ENCODE measurements at places on chromosomes 5 and 9.

GRCh38 chr9:104968025-104968982 lies 40.3 kb upstream of the ABCA1 start:
- peak; percentile 75 for DNase-seq

- no peak for DNase-seq
Measured at GRCh38 chr5:133806847-133807246, 161.6 kb downstream of the C5orf15 start.

DNA sequence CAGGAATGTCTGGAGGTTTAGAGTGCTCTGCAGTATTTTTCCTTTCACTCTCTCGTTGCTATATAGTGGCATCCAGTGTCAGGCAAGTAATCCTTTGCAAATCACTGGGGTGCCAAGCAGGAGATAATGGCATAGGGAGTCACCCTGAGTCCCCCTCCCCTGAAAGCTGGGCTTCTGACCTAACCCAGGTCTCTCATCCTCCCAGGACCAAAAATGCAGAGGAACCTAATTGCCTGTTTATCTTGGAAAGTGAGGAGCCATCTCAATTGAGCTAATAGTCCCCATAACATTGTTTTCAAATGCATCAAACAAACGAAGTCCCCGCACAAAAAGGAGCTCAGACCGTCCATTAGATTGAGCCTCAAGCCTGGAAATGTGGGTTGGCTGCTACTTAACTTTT lies 368.0 kb upstream of the IRX2 start:
- no peak for DNase-seq

- no peak for DNase-seq
Measured at GRCh38 chr9:135219676-135220600, 132.5 kb downstream of the OLFM1 start.

GRCh38 chr9:2524601-2525000 lies 97.0 kb upstream of the VLDLR start:
- DNase-seq: no peak

GRCh38 chr5:58854441-58854840 lies 271.6 kb downstream of the RAB3C start:
- no peak for DNase-seq

- no peak for DNase-seq
Measured at GRCh38 chr9:38309324-38310195, 82.9 kb upstream of the ALDH1B1 start.

DNA sequence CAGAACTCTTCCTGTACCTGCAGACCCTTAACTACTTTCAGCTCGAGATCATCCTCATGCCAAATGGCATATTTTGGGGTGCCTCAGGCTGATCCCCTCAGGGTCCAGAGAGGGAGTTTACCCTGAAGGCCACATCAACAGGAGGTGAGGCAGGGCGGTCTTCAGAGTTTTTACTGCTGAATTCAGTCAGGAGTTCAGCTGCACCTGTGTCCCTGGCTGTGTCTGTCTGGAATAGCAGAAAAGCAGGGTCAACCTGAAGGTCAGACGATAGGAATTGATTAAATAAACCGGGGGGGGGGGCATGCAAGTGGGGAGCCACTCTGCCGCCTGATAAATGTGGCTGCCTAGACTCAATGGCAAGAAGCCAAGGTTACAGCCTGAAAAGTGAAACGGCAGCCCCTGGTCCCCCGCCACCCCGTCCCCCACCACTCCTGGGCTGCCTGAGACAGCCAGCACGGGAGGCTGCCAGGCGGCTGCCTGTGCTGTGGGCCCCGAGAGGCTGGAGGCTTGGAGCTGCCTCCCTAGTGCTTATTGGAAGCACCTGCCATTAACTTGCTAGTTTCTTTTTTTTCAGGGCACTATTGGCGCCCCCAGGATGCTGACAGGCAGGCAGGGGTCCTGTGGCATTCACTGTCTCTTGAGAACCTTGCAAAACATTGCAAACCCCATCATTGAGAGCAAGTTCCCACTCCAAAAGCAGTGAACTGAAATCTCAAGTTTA lies 182.7 kb upstream of the PPP1R26 start:
- DNase-seq: no peak

DNA sequence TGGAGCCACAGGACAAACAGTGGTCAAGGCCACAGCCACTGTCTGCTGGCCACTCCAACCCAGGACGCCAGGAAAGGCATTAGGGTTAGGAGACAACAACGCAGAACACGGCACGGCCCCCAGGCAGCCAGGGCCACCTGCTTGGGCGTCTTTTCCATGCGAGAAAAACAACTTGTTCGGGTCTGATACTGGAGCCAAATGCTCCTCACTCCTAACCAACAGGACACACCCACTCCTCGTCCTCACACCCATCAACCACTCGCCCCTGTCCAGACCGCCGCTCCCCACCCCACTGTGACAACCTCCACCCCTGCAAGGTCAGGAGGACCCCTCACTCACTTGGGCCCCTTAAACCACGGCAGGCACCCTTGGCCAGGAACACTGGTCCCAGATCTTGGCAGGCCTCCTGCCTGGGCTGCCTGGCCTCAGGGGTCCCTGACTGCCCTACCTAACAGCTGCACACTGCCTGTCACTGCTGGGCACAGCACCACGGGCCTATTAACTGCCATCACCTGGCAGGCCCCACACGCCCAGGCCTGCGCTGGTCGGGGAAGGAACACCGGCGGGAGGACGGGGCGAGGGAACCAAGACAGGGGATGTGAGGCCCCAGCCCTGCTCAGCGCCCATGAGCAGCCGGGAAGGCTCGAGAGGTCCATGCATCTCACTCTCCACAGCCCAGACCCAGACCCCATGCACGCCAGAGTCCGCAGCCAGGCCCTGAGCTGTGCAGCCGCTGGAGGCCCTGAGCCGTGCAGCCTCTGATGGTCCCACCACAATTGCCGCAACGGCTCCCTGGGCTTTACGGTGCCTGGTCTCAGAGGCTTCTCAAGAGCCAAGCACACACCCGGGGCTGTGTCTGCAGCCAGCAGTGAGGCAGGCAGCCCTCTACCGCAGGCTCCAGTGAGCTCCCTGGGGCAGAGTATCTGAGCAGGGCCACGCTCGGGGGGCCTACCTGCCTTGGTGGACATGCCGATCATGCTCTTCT lies 13.8 kb downstream of the CLPTM1L start:
- no peak for DNase-seq

DNA sequence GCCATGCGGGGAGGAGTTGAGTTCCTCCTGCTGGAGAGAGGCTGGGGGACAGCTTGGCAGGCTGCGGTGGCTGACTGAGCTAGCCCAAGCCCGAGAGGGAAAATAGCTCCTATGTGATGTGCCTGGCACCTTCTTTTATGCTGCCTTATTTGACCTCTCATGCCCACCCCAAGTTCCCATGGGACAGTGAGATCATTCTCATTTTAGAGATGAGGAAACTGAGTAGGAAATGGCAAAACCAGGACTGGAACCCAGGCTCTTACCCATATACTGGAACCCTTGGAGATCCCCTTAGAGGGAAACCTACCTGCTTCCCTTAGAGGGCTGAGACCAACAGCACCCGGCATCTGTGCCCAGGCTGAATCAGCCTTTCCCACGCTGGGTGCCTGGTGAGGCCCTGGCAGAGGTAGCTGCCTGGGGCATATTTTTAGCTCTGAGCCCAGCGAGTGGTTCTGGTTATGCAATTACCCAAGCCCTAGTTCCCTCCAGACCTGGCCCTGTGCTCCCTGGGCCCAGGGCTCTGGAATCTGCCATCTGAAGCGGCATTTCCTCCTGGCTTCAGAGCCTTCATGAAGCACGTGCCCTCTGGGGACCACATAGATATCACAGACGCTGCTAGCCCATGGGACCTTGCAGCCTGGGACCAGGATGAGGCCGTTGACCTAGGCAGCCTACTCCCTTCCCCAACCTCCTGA lies 23.6 kb downstream of the COL27A1 start:
- no peak for DNase-seq

DNA sequence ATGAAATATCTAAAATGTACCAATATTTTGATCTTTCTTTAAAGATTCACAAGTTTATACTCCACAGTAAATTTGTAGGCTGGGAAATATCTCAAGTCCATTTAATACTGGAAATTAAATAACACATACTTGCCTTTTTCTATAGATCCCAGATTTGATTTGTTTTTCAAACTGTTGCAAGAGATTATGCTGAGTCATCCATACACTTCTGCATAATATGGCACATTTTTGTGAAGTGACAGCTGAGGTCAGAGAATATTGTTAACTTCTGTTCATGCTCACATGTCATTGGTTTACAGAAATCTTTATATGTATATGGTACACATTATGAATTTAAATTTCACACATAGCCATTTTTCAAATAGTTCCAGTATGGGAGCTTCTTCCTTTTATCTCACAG lies 1066.3 kb upstream of the NUDT12 start:
- no peak for DNase-seq

DNA sequence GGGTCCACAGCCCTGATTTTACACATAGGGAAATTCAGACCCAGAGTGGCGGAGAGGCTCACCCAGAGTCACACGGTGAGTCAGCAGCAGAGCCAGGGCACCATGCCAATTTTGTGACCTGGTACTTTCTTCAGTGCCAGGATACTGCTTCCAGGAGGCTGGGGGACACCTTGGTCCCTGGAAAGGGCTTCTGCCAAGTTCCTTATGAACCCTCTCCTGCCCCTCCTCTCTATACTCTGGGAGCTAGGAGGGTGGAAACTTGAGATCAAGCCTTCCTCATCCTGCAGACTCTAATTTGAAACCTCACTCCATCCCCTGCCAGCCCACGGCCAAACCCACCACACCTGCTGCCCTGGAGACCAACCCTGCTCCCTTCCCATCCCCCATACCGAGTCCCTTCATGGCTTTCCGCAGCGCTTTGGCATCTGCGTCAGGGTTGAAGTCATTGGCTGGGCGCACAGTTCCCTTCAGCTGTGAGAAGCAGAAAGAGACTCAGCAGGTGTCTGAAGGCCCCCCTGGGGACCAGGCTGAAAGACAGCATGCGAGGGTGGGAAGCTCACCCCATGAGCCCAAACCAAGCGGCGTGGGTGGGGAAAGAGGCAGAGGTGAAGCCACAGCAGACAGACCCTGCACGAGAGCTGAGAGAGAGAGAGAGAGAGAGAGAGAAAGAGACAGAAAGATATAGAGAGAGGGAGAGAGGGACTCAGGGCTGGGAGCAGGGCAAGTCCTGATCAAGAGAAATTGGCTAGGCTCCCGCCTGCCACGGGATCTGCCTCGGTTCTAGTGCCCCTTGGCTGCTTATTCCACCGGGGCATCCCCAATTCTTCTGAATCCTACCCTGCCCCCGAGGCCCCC lies 33.5 kb downstream of the ANXA6 start:
- peak; percentile 25 for DNase-seq

GRCh38 chr9:106708475-106709146 lies 154.4 kb upstream of the ZNF462 start:
- no peak for DNase-seq

DNA sequence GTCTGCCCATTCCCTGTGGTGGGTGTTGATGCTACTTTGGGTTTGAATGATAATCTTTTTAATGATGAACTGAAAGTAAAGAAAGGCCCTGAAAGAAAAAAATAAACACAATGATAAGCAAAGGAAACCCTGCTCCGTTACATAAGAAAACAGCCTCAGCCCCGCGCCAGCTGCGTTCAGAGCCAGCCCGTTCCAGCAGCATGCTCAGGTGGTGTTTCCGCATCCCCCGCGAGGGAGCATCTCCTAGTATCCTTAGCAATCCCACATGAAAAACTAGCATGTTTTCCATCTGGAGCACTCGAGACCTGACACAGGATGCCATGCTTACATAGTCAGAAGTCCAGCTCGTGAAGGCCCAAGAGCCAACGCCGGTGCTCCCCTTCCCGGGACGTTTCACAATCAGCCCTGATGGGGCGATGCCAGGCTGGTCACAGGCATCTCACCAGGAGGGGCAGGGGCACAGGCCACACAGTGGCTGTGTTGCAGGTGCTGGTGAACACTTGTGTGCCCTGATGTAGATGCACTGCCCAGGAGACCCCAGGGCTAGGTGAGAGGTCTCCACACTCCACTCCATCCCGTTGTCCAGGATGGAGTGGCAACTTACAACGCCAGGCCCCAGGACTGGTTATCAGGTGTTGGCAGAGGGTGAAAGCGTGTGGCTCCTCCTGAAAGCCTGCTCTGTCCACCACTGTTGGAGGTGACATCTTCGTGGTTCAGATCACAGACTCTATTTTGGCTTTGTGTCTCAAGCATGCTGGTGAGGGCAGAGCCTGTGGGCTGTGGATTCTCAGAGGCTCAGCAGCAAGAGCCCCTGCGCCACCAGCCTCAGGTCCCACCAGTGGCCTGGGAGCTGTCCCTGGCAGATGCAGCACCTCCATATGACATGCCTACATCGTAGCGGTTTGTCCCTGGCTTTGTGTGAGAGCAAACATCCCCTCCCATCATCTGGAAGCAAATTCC lies 246.8 kb upstream of the IRX1 start:
- DNase-seq: no peak

- DNase-seq: no peak
Measured at GRCh38 chr9:135180586-135180985, 93.1 kb downstream of the OLFM1 start.

DNA sequence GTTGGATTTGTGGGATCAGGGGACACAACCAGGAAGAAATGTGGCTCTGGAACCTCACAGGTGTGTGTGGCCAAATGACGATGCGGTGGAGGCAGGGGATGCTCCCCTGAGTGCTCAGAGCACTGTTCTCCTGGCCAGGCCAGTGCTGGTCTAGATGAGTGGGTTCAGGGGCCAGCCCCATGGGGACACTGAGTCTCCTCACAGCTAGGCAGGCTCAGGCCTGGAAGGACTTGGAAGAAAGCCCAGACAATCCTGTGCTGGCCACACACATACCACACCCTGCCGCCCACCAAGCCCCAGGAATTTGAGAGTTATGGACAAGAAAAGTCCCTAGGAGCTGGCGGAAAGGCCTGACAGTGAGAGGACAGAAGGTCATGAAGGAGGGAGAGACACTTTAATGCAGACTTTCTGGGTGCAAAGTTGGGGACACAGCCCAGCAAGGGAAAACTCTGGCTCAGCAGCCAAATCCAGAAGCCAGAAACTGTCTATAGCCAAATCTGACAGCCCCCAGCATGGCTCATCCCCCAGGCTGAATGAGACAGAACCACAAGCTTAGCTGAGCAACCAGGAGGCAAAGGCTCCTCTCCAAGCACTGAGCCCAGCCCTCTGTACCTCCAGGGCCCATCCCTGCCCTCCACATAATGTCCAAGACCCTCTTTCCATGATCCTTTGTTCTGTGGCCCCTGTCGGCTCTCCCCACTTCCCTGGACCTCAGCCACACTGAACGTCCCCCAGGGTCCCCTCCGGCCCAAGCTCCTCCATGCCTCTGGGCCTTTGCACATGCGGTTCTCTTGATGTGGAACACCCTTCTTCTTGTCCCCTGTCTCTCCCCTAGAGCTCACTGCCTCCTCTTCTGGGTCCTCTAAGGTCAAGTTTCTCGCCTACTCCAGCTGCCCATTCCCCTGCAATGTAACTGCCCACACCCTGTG lies 22.4 kb downstream of the LHX6 start:
- no peak for DNase-seq

DNA sequence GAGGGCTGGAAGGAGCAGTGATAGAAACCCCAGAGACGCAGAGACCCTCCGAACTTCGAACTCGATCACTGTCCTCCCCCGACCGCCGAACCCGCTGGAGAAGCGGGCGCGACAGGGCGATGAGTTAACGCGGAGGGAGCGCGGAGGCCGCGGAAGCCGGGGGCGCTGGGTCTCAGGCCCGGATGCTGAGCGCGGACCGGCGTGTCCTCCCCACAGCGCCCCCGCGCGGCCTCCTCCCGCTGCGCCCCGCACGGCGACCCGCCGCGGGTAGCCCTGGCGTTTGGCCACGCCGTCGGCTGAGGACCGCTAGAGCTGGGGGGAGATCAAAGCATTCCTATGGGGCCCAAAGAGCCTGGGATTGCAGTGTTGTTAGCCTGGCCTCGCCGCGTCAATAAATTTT lies 7.7 kb upstream of the DMRT2 start:
- no peak for DNase-seq
